ENCODE measurements at places on chromosomes 11 and 22.

GRCh38 chr11:79116600-79116999 is 324.2 kb downstream of the TENM4 start:
- no peak for DNase-seq

DNA sequence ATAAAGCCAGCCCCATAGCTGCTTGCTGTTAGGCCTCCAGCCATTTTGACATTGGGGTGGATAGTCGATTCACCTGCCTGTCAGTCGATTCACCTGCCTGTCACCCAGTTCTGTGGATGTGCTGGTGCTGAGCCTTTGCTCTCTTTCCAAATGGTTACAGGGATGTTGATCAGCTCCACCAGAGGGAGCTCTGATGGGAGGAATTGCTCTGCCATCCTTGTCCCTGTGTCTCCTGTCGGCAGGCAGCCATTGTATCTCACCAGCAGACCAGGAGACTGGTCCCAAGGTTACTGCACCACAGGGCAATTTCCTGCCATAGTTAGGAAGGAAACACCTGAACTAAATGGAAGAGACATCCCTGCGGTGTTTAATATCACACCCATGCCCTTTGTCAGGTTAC is 6.1 kb downstream of the MPEG1 start:
- peak; percentile 68 for DNase-seq

DNA sequence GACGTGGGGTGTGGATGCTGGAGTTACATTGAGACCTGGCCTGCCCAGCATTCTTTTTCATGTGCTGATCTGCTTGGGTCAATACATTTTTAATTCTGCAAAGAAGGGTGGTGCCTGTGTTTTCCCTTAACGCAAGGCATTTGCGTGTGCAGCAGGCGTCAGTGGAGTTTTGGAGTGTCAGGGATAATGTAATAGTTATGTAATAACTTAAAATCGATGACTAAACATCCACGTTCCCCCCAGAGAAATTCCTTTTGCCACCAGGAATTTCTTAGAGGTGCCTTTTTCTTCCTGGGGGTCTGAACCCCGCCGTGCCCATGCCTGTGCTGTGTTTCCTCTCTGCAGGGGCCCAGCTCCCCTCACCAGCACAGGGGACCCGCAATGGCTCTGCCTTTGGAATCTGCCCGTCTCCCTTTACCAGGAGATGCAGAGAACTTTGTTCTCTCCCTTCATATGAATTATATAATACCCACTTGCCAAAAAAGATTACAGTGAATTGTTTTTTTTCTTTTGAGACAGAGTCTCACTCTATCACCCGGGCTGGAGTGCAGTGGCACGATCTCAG is 62.6 kb downstream of the TBC1D22A start:
- DNase-seq, result no peak

- DNase-seq, result peak; percentile 77
Observed at GRCh38 chr22:37818409-37819104, 4.6 kb upstream of the GALR3 start.

DNA sequence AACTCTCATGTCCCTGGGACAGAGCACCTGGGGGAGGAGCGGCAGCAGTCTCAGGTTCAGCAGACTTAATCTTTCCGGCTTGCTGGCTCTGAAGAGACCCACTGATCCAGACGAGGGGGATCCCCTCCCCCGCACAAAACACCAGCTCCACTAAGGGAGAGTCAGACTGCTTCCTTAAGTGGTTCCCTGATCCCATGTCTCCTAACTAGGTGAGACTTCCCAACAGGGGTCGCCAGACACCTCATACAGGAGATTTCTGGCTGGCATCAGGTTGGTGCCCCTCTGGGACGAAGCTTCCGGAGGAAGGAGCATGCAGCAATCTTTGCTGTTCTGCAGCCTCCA is 157.2 kb upstream of the TMEM45B start:
- DNase-seq, result peak; percentile 24

DNA sequence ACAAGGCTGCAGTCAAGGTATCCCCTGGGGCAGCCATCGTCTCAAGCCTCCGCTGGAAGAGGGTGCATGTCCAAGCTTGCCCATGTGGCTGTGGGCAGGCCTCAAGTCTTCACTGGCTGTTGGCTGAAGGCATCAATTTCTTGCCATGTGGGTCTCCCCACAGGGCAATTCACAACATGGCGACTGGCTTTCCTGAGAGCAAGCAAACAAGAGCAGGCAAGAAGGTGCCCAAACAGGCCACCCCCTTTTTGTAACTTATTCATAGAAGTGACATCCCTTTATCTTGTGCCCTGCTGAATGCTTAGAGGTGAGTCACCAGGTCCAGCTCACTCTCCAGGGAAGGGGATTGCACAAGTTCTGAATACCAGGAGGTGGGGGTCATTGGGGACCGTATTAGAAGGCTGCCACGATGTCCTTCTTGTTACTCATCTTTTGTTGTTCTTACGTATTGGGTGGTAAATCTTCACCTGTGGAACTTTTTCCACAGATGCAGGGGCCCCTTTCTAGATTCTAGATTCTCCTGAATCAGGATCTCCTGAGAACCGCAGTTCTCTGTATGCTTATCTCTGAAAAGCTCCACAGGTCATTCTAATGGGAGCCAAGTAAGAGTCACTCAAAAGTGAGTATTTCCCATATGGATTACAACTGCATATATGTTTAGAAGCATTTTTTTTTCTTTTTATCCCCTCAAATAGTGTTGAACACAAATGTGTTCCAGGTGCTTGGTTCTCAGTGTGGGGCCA is 44.2 kb upstream of the MICAL2 start:
- peak; percentile 57 for DNase-seq

- DNase-seq, result no peak
Observed at GRCh38 chr11:118319337-118319707, 14.8 kb downstream of the CD3E start.

GRCh38 chr11:680970-681369 is 14.1 kb downstream of the DEAF1 start:
- no peak for DNase-seq

GRCh38 chr11:59708537-59708936 is 5.1 kb downstream of the OR10V1 start:
- DNase-seq, result no peak

DNA sequence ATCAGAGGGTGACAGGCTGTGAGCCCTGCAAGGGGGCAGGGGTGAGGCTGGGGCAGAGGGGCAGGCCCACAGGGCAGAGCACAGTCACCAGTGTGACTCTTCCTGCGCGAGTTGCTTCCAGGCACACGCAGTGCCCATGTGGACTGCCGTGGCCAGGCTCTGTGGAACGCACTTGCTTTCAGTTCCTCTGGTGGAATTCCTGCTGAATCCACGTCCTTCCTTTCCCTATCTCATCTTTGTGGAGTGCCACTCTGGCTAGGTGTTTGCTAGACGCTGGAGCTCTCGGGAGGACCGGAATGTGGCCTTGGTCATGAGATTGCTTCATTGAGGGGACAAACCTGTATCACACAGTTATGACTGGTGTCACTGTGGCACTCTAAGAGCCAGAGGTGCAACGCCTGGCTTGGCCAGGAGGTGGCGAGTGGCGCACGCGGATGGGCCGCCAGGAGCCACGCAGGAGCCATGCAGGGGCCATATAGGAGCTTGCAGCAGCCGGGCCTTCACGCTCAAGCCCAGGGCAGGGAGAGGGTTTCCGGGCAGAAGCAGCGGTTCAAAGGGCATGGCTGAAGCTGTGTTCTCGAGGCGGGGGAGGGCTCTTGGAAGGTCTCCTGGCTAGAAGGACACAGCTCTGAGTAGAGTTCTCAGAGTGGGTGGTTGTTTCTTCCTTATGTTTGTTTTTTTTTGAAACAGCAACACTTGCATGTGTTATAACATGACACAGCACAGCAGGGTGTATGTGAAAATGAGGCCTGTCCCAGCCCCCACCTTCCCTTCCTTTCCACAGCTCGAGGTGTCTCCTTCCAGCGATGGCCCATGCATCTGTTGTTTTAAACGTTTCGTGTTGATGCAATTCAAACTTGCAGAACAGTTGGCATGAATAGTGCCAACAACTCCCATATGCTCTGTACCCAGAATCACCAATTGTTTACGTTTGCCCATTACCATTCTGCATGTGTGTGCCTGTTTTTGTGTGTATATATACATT is 36.2 kb downstream of the TBC1D22A start:
- peak; percentile 88 for DNase-seq

DNA sequence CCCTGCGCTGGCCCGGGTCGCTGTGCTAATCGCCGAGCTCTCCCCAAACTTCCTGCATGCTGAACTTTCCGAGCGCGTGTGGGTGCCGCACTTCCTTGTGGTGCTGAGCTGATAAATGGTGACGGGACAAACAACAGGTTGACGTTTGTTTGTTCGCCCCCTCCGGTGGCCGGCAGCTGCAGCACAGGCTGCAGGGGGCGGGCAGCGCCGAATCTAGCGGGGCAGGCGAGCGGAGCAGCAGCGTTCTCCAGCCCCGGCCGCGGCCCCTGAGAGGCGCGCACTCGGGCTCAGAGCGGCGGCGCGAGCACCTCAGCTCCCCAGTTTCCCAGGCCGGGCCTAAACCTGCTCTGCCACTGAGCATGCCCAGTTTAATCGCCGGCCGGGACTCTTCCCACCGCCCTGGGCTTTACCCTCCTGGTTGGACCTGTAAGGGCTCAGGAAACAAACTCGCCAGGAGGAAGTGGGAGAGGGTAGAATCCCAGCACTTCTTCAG is at the start of gene PDGFD:
TSS of gene PDGFD (minus strand) at position 120 of the 493 bp plus-strand sequence.
- DNase-seq, result peak; percentile 94

GRCh38 chr22:26835929-26836528 is 178.6 kb downstream of the MIAT start:
- DNase-seq, result peak; percentile 84

GRCh38 chr11:95108159-95108611 is 18.5 kb downstream of the ENDOD1 start:
- DNase-seq, result peak; percentile 69

- DNase-seq, result no peak
Observed at GRCh38 chr11:75035256-75035655, 46.5 kb downstream of the NEU3 start.

GRCh38 chr11:57513452-57513795 is 2.1 kb downstream of the SLC43A1 start:
- no peak for DNase-seq

- DNase-seq, result no peak
Observed at GRCh38 chr11:41309111-41309522, 150.3 kb downstream of the LRRC4C start.

DNA sequence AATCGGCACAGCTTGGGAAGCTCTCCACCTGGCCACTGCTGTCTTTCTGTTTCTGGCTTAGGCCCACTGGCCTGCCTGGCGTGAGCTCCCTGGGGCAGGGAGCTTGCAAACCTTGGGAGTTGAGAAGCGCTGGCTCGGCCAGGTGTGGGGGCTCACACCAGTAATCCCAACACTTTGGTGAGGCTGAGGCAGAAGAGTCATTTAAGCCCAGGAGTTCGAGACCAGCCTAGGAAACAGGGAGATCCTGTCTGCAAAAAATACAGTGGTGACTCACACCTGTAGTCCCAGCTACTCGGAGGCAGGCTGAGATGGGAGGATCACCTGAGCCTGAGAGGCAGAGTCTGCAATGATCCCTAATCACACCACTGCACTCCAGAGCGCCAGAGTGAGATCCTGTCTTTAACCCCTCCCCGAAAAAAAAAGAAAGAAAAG is 4.0 kb downstream of the AP5B1 start:
- no peak for DNase-seq

GRCh38 chr22:47090591-47091245 is 328.3 kb downstream of the TBC1D22A start:
- peak; percentile 72 for DNase-seq

DNA sequence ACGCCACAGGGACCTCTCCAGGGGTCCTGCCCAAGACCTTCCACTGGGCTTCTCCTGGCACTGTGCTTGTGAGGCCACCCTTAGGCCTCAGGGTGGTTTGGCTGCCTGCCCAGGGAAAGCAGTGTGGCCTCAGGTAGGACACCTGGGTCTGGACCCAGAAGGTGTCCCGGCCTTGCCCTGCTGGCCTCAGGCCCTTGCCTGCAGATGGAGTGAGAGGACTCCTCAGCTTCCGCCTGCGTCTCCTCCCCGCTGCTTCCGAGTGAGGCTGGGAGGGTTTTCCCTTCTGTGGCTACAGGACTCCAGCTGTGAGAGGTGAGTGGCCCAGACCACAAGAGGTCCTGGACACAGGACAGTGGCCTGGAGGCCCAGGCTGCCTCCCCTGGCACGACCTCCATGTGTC is 60.4 kb downstream of the WNT7B start:
- no peak for DNase-seq

DNA sequence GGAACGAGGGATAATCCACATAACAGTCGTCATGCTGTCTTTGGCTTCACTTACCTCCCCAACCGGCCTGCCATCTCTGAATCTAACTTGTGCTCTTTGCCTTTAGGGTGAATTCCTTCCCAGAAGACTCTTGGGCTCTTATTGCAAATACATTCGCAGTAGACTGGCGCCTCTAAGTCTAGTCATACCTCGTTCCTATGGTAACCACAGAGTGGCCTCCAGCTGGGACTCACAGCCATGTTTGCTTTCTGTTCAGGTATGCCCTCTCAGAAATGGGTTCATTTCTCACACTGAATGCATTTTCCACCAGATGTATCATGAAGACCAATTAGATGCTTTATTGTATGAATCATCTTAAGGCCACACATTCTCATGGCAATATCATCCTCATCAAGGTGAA is 112.7 kb downstream of the FAR1 start:
- peak; percentile 60 for DNase-seq

GRCh38 chr22:20580611-20581502 is 73.4 kb downstream of the MED15 start:
- no peak for DNase-seq

DNA sequence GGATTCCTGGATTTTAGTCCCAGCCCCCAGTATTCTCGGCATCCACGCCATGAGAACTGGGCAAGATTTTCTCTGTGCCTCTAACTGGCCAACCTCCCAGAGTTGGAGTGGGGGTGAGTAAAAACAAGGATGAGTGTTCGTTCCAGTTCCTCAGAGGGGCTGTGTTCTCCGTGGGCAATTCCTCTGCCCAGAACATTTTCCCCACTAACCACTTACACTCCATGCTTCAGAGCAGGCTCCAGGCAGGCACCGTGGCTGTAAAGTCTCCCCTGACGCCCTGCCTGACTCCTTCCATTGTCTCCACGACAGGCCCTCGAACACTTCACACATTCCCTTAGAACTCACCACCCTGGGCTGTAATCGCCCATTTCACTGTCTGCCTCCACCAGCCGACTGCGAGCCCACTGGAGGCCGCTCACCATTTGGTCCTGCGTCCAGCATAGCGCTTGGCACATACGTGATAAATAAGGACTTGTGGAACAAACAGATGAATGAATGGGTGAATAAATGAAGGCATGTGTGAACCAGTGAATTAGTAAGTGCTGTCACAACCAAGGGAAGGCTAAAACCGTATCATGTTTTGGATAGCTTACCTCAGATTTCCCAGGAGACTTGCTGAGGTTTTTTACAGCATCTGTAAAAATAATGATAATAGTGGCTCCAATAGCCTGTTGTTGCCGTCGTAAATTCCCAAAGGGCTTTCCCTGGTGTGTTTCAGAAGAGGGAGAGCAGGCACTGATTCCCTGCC is 6.1 kb downstream of the APLNR start:
- DNase-seq, result peak; percentile 43

- no peak for DNase-seq
Observed at GRCh38 chr11:2169626-2170570, 1.7 kb downstream of the TH start.

GRCh38 chr22:25048659-25049647 is 96.4 kb downstream of the KIAA1671 start:
- DNase-seq, result peak; percentile 70

Measured in ELF-1 (cell line).